Stimulated activated CD4-positive, alpha-beta T cell treated with anti-CD3 and anti-CD28 coated beads, Interleukin-15, amount 100 ng/mL, for 1 hour (primary cell): ENCODE measurements at places on chromosomes 2 and 18.

DNA sequence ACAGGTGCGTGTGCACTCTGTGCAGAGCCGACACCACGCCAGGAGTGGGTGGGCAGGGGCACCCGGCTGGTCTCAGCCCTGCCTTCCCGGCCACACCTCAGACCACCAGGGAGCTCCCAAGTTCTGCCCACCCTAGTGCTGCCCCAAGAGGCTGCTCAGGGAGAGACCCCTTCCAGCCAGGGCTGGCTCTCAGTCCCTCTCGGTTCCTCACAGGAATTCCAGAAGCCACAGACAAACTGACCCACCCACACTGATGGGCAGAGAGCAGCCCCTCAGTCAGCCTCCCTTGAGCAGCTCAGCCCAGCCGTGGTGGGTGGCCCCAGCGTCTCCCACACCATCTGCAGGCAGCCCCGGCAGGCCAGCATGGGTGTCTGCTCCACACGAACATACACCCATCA, 33.8 kb downstream of the GPC1 start:
- no peak for DNase-seq

GRCh38 chr2:197304556-197305011, 6.0 kb downstream of the ANKRD44 start:
- no peak for DNase-seq

DNA sequence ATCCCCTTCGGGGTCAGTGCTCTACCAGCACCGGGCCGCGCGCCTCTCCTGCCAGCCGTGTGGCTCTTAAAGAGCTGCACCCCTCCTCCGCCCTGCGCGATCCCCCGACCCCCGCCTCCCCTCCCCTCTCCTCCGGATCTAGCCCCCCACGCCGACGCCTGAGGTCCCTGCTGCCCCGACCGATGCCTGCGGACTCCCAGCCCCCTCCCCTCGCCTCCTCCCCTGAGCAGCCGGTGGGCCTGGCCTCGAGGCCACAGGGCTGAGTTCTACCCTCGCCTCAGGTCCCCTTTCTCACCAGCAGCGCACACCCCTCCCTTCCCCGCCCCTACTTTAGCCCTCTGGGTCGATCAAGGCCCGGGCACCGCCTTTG, 5.8 kb upstream of the SIX3 start:
- no peak for DNase-seq

- DNase-seq, result no peak
These were observed 52.5 kb downstream of the GAREM1 start for GRCh38 chr18:32418148-32418547.

DNA sequence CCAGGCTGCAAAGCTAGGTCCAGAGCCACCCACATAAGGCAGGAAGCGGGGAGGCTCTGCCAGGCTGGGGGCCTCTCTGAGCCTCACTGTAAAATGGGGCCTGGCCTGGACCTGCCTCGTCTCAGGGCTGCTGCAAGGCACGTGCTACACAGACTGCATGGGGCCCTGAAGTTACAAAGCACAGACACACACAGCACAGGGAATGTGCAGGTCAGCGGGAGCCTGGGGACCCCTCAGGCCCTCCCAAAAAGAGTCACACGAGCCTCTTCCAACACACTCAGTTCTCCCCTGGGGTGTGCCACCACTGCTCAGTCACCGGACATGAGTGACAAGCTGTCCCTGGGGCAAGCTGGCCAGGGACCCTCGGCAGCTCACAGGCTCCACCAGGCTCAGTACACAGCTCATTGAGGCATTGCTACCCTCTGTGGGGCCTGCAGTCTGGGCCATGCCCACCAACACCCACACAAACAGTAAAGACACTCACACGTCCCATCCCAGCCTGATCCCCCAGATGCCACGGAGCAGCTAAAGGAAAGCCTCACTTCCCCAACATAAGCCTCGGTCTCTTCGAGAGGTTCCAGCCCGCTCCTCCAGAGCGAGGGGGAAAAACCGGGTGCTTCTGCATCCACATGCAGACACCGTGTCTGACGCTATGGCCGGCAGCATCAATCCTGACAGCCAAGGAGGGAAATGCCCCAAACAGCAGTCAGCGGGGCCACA, 33.7 kb downstream of the BOK start:
- DNase-seq, result no peak

GRCh38 chr2:141641462-141641861, 489.4 kb downstream of the LRP1B start:
- DNase-seq, result no peak

GRCh38 chr2:24017711-24018110, 7.8 kb downstream of the MFSD2B start:
- no peak for DNase-seq

- DNase-seq, result no peak
These were observed 325.6 kb downstream of the TXNL1 start for GRCh38 chr18:56312551-56313335.

- no peak for DNase-seq
These were observed 19.5 kb upstream of the TSPYL6 start for GRCh38 chr2:54275541-54275940.

- no peak for DNase-seq
These were observed 9.9 kb downstream of the NFE2L2 start for GRCh38 chr2:177254433-177255226.

GRCh38 chr2:230661072-230661957, 51.3 kb upstream of the CAB39 start:
- DNase-seq, result no peak

DNA sequence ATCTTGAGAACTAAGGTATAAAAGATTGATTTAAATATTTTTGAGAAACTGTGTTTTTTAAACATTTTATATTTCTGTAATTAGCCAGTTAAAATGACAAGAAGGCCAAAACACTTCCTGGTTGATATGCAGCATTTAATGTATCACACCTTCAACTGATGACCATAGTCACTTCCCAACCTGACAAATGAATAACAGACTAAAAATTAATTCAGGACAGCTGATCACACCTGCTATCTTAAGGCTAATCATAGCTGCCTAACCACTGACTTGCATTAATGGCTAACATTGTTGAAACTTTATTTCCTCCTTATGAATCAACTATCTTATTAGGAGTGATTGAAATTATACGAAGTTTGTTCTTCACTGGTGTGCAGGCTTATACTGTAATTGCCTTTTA, 125.8 kb upstream of the MSTN start:
- DNase-seq, result no peak

DNA sequence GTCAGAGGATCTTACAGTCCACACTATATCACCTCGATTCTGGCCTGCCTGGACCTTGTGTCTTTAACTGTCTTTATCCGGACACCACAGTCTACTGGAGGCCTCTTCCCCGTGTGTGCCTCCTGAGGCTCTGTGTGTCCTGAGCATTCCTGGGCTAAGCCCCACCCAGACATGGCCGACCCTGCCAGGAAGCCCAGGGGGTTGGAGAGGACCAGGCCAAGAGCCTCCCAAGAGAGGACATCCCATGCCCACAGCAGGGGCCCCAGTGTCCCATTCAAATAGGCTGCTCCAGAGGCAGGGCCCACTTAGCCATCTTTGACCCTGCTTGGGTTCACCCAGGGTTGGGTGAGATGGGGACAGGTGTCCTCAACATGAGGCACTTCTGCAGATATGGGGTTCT, 84.7 kb upstream of the OTOS start:
- DNase-seq, result no peak

GRCh38 chr18:77197073-77197472, 52.6 kb upstream of the GALR1 start:
- no peak for DNase-seq

- peak; percentile 1 for DNase-seq
These were observed 156.3 kb downstream of the SUCLG1 start for GRCh38 chr2:84302513-84303412.

DNA sequence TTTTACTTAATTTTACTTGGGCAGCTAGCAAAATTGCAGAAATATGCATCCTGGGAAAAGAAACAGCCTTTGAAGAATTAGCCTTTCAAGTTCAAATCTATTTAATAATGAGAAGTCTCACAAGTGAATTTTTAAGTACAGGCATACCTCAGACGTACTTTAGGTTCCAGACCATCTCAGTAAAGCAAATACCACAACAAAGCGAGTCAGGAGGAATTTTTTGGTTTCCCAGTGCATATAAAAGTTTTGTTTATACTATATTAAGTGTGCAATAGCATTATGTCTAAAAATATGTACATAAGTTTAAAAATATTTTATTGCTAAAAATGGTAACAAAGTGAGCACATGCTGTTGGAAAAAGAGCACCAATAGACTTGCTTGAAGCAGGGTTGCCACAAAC, 50.8 kb upstream of the TWSG1 start:
- DNase-seq, result no peak

DNA sequence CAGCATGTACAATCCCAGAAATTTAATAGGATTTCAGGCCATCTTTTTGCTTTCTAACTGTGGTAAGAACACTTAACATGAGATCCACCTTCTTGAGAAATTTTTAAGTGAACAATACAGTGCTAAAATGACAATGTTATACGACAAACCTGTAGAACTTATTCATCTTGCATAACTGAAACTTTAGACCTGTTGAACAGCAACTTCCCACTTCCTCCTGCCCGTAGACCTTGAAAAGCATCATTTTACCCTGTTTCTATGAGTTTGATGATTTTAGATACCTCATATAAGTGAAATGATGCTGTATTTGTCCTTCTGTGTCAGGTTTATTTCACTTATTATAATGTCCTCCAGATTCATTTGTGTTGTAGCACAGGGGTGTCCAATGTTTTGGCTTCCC, 128.2 kb downstream of the CD226 start:
- no peak for DNase-seq

DNA sequence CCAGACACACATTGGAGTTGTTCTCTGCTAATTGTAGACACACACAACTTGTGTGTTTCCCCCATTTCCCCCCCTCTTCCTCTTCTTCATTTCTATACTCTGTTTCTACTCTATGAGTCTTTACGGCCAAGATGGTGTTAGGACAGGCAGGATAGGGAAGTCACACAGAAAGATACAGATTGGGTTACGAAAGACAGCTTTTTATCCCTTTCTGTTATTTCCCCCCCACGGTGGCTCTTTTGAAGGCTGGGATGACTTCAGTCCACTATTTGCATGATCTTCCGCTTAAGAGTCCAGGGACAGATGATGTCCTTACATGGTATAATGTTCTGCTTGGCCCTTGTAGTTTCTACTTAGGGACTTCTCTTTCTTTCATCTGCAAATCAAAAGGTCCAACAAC, 1.6 kb upstream of the EMILIN2 start:
- DNase-seq, result no peak

- no peak for DNase-seq
These were observed 277.9 kb upstream of the THSD7B start for GRCh38 chr2:136487421-136487820.

GRCh38 chr2:1397350-1397749, 15.9 kb upstream of the TPO start:
- no peak for DNase-seq
